H1 (cell line): ENCODE measurements at places on chromosomes 2 and 18. TPM values are rescaled to one million over a fixed set of nuclear protein-coding genes. Genes with fewer than 3 reads are reported as not detected.

Gene CASP10
- 2.0 and 2.3 TPM in 2 replicates for polyA plus RNA-seq

Gene SPATA3
- polyA plus RNA-seq = not detected in 2 replicates

Gene PTPN18
- polyA plus RNA-seq = 13.2 and 15.6 TPM in 2 replicates

Gene TUBA3E
- not detected in 2 replicates for polyA plus RNA-seq

Gene TXNDC2
- polyA plus RNA-seq = 0.11 TPM in 1 of 2 replicates, not detected in the other

Gene NEB
- 1.4 and 1.5 TPM in 2 replicates for polyA plus RNA-seq

Gene CIB4
- polyA plus RNA-seq = not detected in 2 replicates

Gene SERPINB11
- polyA plus RNA-seq = not detected in 2 replicates

Gene SAG
- polyA plus RNA-seq = not detected in 2 replicates

Gene SUPT7L
- 24.6 and 26.6 TPM in 2 replicates for polyA plus RNA-seq

Gene ABCG8
- polyA plus RNA-seq = 0.02 TPM in 1 of 2 replicates, not detected in the other

Gene ANKRD62
- polyA plus RNA-seq = not detected in 2 replicates

Gene IRS1
- 9.1 and 12.0 TPM in 2 replicates for polyA plus RNA-seq

Gene CCL20
- not detected in 2 replicates for polyA plus RNA-seq

Gene DPP10
- polyA plus RNA-seq = 2.0 and 3.3 TPM in 2 replicates

GRCh38 chr2:114068438-114068837, 178.5 kb downstream of the ACTR3 start:
- DNase-seq = no peak
- H3K4me3 ChIP-seq = no peak overlapping the region
- H3K27ac ChIP-seq = no peak overlapping the region
- H3K27me3 ChIP-seq = no peaks in the 10 kb centered on the region
- H3K36me3 ChIP-seq = no peaks in the 10 kb centered on the region
- H3K4me1 ChIP-seq = no peaks in the 10 kb centered on the region

- no peaks in the 10 kb centered on the region for H3K36me3 ChIP-seq
- peaks cover 4% of the 10 kb centered on the region; the same call in 1 of the 2 replicates for H3K4me1 ChIP-seq
- no peak overlapping the region for H3K4me3 ChIP-seq
- DNase-seq = no peak
- no peaks in the 10 kb centered on the region for H3K27me3 ChIP-seq
- H3K27ac ChIP-seq = no peak overlapping the region
Observed at GRCh38 chr18:31658670-31659575, 25.5 kb downstream of the B4GALT6 start.

GRCh38 chr2:113198048-113198789, 24.4 kb downstream of the PSD4 start:
- H3K4me3 ChIP-seq = peak overlapping the region; percentile 73
- H3K27ac ChIP-seq = no peak overlapping the region
- H3K27me3 ChIP-seq = no peaks in the 10 kb centered on the region
- no peaks in the 10 kb centered on the region for H3K4me1 ChIP-seq

GRCh38 chr2:156343096-156343939, 10.8 kb upstream of the NR4A2 start:
- H3K36me3 ChIP-seq = no peaks in the 10 kb centered on the region
- no peak overlapping the region for H3K27ac ChIP-seq
- peaks cover 10% of the 10 kb centered on the region; the same call in 1 of the 2 replicates for H3K27me3 ChIP-seq
- H3K4me1 ChIP-seq = no peaks in the 10 kb centered on the region
- DNase-seq = no peak
- H3K4me3 ChIP-seq = peak overlapping the region; percentile 67

DNA sequence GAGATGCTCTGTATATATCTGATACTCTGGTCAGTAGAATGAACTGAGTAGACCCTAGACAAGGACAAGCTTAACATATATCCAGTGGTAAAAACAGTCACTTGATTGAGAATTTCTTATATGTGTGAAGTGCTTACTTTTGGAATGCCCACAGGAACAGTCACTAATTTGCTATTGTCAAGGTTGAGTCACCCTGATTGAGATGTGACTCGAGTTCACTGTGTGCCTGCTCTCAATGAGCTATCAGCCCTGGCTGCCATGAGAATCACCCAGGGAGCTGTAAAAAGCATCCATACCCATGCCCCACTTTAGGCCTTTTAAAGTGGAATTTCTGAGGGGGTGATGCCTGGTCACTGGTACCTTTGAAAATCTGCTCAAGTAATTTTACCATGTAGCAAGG, 283.7 kb downstream of the SUCLG1 start:
- H3K4me3 ChIP-seq = no peak overlapping the region
- DNase-seq = no peak
- H3K4me1 ChIP-seq = no peaks in the 10 kb centered on the region
- H3K27ac ChIP-seq = no peak overlapping the region

DNA sequence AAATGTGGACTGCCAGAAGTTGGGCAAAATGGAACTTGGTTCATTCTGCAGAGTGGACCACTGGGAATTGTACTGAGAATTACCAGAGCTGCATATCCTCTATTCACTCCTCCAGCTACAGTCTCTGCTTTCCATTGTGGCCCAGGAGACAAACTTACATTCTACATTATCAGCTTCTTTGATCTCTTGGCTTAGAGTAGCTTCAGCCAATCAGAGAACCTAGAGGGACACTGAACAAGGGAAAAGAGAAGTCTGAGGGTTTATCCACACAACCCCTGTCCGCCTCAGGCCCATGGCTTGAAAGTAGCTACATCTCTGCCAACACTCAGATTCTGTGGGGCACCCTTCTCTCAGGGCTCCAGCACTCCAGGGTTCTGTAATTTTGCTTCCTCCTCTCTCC, 251.1 kb downstream of the TRIB2 start:
- DNase-seq = no peak
- no peak overlapping the region for H3K4me3 ChIP-seq
- no peaks in the 10 kb centered on the region for H3K36me3 ChIP-seq
- no peaks in the 10 kb centered on the region for H3K27me3 ChIP-seq
- no peaks in the 10 kb centered on the region for H3K4me1 ChIP-seq

- no peak overlapping the region for H3K27ac ChIP-seq
- DNase-seq = no peak
- H3K4me1 ChIP-seq = peaks cover 4% of the 10 kb centered on the region
- H3K27me3 ChIP-seq = 0 out of 2 replicates have a peak, but pooled peaks cover 5% of the 10 kb centered on the region
Observed at GRCh38 chr2:9137379-9138150, 69.0 kb upstream of the ASAP2 start.

GRCh38 chr2:216842636-216843035, 17.2 kb downstream of the TNP1 start:
- no peak overlapping the region for H3K27ac ChIP-seq
- no peaks in the 10 kb centered on the region for H3K4me1 ChIP-seq
- DNase-seq = no peak
- no peaks in the 10 kb centered on the region for H3K27me3 ChIP-seq
- no peaks in the 10 kb centered on the region for H3K36me3 ChIP-seq
- no peak overlapping the region for H3K4me3 ChIP-seq

DNA sequence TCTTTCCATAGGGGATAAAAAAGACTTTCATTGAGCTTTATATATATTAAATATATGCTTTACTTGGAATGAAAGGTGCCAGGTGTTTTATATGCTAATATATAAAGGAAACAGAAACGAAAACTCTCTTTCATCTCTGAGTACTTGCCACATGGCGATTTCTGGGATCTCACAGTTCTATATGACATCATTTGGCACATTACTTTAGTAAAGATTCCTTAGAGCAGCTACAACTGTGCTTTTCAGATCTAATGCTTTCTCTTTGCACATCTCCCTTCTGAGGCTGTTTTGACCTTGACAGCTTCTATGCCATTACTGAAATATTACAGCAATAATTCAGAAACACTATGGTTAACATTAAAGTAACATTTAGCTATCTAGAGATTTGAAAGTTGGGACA, 1082.9 kb upstream of the CDH2 start:
- no peaks in the 10 kb centered on the region for H3K27me3 ChIP-seq
- H3K4me3 ChIP-seq = no peak overlapping the region
- no peaks in the 10 kb centered on the region for H3K36me3 ChIP-seq
- H3K27ac ChIP-seq = no peak overlapping the region
- no peak for DNase-seq
- no peaks in the 10 kb centered on the region for H3K4me1 ChIP-seq

- H3K4me1 ChIP-seq = peaks cover 9% of the 10 kb centered on the region
- no peaks in the 10 kb centered on the region for H3K27me3 ChIP-seq
- no peak overlapping the region for H3K27ac ChIP-seq
Observed at GRCh38 chr2:241219030-241219382, 30.5 kb downstream of the ANO7 start.

- H3K4me3 ChIP-seq = no peak overlapping the region
- H3K4me1 ChIP-seq = peaks cover 2% of the 10 kb centered on the region; the same call in 1 of the 2 replicates
- no peak overlapping the region for H3K27ac ChIP-seq
- no peaks in the 10 kb centered on the region for H3K36me3 ChIP-seq
- no peaks in the 10 kb centered on the region for H3K27me3 ChIP-seq
- DNase-seq = no peak
Observed at GRCh38 chr2:147016181-147016580, 828.6 kb upstream of the ACVR2A start.

DNA sequence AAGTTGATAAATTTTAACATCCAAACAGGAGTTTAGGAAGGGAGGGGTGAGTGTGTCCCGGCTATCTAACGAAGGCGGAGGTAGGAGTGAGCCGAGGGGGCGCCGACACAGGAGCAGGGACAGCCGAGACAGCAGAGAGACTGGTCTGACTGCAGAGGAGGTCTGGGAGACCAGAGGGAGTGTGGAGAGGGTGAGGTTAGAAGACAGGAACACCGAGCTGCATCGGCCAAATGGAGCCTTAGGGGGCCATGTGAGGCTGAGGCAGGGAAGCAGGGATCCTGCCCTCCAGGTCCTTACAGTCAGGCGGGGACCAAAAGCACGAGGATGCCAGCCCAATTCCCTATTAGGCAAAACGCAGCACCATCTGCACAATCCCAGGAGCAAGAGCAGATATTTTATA, 67.0 kb downstream of the SFXN5 start:
- H3K27me3 ChIP-seq = no peaks in the 10 kb centered on the region
- H3K36me3 ChIP-seq = no peaks in the 10 kb centered on the region
- DNase-seq = no peak
- no peak overlapping the region for H3K27ac ChIP-seq

DNA sequence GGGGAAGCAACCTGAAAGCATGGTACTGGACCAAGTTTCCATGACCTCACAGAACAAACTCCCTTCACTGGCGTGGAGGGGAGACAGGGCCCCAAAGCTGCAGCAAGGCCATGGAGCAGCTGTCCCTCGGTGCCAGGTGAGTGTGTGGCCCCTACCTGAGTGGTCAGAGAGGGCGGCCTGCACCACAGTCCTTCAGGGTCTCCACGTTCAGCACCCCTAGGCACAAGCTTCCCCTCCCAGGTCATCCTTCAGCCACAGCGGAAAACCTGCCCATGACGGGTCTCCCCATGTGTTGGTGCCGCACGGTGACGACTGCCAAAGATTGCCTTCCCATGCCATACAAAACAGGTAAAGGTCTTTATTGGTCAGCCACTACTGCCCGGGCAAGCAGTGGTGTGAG, 201.6 kb downstream of the MGAT5 start:
- no peaks in the 10 kb centered on the region; the same call in 1 of the 2 replicates for H3K4me1 ChIP-seq
- no peaks in the 10 kb centered on the region for H3K36me3 ChIP-seq
- H3K4me3 ChIP-seq = no peak overlapping the region
- no peak for DNase-seq
- no peaks in the 10 kb centered on the region for H3K27me3 ChIP-seq
- H3K27ac ChIP-seq = no peak overlapping the region

DNA sequence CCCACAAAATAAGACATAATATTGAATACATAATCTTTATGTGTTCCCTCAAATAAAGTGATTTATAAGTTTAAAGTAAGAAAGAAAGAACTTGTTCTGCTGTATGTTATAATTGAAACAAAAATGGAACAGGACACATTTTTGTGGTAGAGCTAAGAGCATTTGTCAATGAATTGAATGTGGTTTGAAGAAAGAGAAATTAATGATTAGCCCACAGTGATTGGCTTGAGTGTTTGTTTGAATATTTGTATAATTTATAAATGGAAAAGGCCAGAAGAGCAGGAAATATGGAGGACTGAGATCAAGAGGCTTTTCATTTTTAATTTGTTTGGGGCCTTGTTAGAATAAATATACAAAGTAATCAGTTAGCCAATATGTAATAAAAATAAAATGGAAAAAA, 395.1 kb upstream of the CDH19 start:
- no peaks in the 10 kb centered on the region for H3K4me1 ChIP-seq
- no peaks in the 10 kb centered on the region for H3K36me3 ChIP-seq
- no peak overlapping the region for H3K4me3 ChIP-seq

DNA sequence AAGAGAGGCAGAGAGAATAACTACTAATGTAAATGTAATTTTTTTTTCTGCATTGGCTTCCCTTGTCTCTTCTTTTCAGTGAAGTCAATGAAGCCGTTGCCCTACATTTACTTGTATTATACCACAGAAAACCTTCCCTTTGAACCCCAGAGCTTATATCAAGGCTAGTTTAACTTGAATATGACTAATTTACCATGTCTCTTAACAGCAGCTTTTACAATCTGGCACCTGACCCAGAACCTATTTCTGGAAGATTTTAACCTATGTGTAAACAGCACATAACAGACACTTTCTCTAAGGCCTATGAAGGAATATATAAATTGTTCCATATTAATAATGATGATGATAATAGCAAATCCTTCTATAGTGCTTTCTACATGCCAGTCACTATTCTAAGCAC, 580.5 kb upstream of the NXPH2 start:
- H3K27me3 ChIP-seq = no peaks in the 10 kb centered on the region
- no peak overlapping the region for H3K4me3 ChIP-seq
- no peak overlapping the region for H3K27ac ChIP-seq
- H3K36me3 ChIP-seq = no peaks in the 10 kb centered on the region
- H3K4me1 ChIP-seq = no peaks in the 10 kb centered on the region

- H3K4me1 ChIP-seq = no peaks in the 10 kb centered on the region
- no peak for DNase-seq
- H3K36me3 ChIP-seq = no peaks in the 10 kb centered on the region
- H3K27me3 ChIP-seq = no peaks in the 10 kb centered on the region
- H3K27ac ChIP-seq = no peak overlapping the region
Observed at GRCh38 chr2:124805060-124805459, 780.0 kb downstream of the CNTNAP5 start.

GRCh38 chr2:64737547-64737946, 83.8 kb upstream of the SERTAD2 start:
- no peaks in the 10 kb centered on the region for H3K4me1 ChIP-seq
- no peak for DNase-seq

GRCh38 chr2:49129034-49129433, 25.3 kb downstream of the FSHR start:
- no peaks in the 10 kb centered on the region for H3K4me1 ChIP-seq
- H3K27me3 ChIP-seq = no peaks in the 10 kb centered on the region
- no peak overlapping the region for H3K4me3 ChIP-seq
- no peak for DNase-seq
- H3K27ac ChIP-seq = no peak overlapping the region
- no peaks in the 10 kb centered on the region for H3K36me3 ChIP-seq

- no peaks in the 10 kb centered on the region for H3K36me3 ChIP-seq
- H3K27ac ChIP-seq = no peak overlapping the region
- H3K4me3 ChIP-seq = no peak overlapping the region
- no peaks in the 10 kb centered on the region; the same call in 1 of the 2 replicates for H3K4me1 ChIP-seq
- H3K27me3 ChIP-seq = no peaks in the 10 kb centered on the region
Observed at GRCh38 chr2:208069186-208069585, 43.9 kb upstream of the PLEKHM3 start.

- H3K36me3 ChIP-seq = no peaks in the 10 kb centered on the region
- H3K4me3 ChIP-seq = no peak overlapping the region
- no peaks in the 10 kb centered on the region for H3K27me3 ChIP-seq
- no peaks in the 10 kb centered on the region; the same call in 1 of the 2 replicates for H3K4me1 ChIP-seq
Observed at GRCh38 chr2:15677141-15677843, 85.6 kb downstream of the DDX1 start.

- H3K27me3 ChIP-seq = no peaks in the 10 kb centered on the region
- H3K36me3 ChIP-seq = no peaks in the 10 kb centered on the region; the same call in 1 of the 2 replicates
- no peak overlapping the region for H3K4me3 ChIP-seq
- DNase-seq = no peak
Observed at GRCh38 chr2:74387346-74387745, 7.2 kb upstream of the DCTN1 start.
